Effector CD4-positive, alpha-beta T cell (primary cell): ENCODE measurements at places on chromosomes 6 and 20.

GRCh38 chr6:11398451-11399326 lies 138.9 kb upstream of the TMEM170B start:
- DNase-seq = no peak

DNA sequence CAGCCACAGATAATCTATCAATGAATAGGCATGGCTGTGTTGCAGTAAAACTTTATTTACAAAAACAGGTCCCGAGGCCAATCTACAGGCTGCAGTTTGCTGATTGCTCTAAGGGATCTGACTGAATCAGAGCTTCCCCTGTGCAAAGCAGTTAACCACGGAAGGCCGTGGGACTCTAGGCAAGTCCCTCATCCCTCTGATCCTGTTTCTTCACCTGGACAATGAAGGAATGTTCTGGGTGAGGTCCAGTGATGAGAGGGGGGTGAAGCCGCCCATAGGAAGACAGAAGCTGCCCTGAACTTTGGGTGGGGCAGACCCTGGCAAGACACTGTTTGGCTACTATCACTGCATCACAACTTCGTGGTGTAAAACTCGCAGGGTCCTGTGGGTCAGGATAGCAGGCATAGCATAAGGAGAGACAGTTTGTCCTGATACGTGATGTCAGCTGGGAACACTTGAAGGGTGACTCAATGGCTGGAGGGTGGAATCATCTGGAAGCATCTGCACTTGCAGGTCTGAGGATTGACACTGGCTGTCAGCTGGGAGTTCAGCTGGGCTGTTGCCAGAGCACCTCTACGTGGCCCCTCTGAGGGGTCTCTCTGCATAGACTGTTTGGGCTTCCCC lies 33.3 kb upstream of the TGM2 start:
- DNase-seq = no peak

- no peak for DNase-seq
Measured at GRCh38 chr20:11755071-11755841, 162.4 kb upstream of the BTBD3 start.

DNA sequence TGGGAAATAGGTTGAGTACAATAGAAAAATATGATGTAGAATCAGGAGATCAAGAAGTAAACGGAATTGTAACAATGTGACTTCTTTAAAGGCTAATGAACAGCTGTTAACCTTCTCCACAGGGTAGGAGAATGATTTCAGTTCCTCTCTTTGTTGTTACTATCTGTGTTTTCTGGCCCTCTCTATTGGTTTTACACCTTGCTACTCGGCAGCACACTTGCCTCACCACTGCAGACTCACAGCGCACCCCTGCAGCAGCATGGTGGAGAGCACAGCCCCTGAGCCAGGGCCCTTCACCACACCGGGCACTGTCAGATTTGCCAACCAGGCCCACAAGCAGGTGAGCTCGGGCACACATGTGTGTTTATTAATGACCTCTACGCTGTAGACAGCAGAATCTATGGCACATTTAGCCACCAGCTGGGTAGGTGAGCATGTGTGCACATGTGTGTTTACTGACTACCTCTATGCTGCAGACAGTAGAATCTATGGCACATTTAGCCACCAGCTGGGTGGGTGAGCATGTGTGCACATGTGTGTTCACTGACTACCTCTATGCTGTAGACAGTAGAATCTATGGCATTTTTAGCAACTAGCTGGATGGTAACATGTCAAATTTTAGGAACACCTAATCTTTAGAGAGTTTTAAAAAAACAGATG lies 16.8 kb downstream of the SFT2D1 start:
- DNase-seq = no peak

DNA sequence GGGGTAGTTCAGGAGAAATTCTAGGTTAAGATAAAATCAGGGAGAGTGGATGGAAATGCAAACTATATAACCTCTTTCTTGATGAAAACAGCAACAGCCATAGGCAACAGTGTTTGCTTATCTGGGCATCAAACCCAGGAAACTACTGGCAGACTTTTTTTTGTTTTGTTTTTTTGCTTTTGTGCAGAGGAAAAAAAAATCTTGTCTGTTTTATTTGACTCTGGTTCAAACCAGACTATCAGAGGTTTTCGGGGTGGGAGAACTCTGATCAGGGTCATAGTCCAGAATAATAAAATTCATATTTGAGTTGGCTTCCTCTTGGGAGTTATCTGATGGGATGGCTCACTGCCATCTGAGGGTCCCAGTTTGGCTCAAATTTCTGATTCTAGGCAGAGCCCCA lies 88.8 kb upstream of the ZNFX1 start:
- DNase-seq = no peak

DNA sequence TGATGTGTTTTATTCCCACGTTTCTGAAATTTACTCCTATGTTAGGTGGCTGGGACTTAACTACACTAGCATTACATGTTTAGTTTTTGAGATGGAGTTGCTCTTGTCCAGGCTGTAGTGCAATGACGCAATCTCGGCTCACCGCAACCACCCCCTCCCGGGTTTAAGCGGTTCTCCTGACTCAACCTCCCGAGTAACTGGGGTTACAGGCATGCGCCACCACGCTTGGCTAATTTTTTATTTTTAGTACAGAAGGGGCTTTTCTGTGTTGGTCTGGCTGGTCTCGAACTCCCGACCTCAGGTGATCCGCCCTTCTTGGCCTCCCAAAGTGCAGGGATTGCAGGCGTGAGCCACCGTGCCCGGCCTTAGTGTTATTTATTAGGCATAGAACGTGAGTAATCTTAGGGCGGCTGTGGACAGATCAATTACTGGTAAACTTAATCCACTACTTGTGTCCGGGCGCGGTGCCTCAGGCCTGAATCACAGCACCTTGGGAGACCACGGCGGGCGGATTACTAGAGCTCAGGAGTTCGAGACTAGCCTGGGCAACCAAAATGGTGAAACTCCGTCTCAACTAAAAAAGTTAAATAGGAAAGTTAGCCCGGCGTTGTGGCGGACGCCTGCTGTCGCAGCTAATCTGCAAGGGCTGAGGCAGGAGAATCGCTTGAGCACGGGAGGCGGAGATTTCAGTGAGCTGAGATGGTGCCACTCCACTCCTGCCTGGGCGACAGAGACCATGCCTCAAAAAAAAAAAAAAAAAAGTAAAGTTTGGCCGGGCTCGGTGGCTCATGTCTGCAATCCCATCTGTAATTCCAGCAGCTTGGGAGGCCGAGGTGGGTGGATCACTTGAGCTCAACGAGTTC lies 123.7 kb upstream of the BTN3A2 start:
- no peak for DNase-seq

- DNase-seq = no peak
Measured at GRCh38 chr20:57746832-57747404, 37.1 kb upstream of the PMEPA1 start.

GRCh38 chr6:106553440-106553839 lies 75.9 kb downstream of the RTN4IP1 start:
- DNase-seq = no peak

DNA sequence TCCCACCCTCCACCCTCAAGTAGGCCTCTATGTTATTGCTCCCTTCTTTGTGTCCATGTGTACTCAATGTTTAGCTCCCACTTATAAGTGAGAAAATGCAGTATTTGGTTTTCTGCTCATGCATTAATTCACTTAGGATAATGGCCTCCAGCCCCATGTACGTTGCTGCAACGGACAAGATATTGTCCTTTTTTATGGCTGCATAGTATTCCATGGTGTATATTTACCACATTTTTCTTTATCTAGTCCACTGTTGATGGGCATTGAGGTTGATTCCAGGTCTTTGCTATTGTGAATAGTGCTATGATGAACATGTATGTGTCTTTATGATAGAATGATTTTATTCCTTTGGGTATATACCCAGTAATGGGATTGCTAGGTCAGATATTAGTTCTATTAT lies 64.1 kb upstream of the NNAT start:
- no peak for DNase-seq

DNA sequence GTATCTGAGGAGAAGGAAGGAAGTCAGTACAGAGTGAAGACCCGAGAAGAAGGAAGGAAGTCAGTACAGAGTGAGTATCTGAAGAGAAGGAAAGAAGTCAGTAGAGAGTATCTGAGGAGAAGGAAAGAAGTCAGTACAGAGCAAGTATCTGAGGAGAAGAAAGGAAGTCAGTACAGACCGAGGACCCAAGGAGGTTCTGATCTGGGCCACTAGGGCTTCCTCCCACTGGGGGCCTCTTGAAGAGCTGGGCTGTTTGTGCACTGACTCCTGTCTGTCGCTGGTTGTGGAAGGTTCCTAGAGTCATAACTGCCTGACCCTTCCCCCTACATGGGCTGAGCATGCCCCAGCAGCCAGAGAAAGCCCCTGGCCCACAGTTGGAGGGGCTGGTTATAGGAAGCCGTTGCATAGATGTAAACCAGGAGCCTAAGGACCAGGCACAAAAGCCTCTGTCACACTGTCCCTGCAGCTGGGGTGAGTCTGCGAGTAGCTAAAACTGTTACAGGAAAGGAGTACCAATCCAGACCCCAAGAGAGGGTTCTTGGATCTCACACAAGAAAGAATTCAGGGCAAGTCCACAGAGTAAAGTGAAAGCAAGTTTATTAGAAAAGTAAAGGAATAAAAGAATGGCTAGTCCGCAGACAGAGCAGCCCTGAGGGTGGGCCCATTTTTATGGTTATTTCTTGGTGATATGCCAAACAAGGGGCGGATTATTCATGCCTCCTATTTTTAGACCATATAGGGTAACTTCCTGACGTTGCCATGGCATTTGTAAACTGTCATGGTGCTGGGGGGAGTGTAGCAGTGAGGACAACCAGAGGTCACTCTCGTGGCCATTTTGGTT lies 395.9 kb downstream of the PREX1 start:
- DNase-seq = no peak

GRCh38 chr6:126020305-126021050 lies 34.1 kb downstream of the TRMT11 start:
- DNase-seq = no peak

- no peak for DNase-seq
Measured at GRCh38 chr20:59696476-59696875, 92.1 kb downstream of the PHACTR3 start.

DNA sequence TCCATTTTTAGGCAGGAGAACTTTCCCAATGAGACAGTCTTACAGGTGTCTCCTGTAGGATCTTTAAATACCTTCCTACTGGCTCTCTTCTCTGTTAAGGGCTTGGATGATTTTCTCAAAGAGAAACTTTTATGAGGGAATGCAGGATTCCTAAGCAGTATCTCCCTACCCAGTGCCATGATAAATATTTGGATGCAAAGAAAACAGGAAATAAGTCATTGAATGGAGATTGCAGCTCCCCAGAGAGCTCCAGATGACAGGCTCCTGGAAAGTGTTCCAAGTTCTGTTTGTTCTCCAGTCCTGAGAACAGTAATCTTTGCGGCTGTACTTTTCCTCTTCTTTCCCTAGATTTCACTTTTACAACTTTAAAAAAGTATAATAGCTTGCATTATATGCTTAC lies 2.4 kb upstream of the SCGN start:
- DNase-seq = no peak

GRCh38 chr6:157861184-157861583 lies 38.1 kb downstream of the SNX9 start:
- DNase-seq = no peak

GRCh38 chr6:160194808-160195207 lies 63.8 kb downstream of the SLC22A2 start:
- no peak for DNase-seq

DNA sequence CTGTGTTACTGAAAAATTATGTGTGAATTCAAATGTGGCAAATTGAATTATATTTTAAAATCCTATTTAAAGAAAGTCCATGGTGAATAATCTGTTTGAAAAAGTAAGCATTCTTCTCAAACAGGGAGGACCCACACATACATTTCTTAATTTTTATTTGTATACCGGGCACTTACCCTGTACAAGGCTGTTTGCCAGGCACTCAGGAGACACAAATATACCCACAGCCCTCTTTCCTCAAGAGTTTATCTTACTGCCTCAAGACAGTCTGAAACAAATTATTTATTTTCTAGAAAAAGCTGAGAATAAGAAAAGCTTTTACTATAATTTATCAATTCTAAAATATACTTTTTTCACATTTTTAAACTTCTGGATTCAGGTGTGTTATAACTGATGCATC lies 114.4 kb downstream of the TASP1 start:
- no peak for DNase-seq

DNA sequence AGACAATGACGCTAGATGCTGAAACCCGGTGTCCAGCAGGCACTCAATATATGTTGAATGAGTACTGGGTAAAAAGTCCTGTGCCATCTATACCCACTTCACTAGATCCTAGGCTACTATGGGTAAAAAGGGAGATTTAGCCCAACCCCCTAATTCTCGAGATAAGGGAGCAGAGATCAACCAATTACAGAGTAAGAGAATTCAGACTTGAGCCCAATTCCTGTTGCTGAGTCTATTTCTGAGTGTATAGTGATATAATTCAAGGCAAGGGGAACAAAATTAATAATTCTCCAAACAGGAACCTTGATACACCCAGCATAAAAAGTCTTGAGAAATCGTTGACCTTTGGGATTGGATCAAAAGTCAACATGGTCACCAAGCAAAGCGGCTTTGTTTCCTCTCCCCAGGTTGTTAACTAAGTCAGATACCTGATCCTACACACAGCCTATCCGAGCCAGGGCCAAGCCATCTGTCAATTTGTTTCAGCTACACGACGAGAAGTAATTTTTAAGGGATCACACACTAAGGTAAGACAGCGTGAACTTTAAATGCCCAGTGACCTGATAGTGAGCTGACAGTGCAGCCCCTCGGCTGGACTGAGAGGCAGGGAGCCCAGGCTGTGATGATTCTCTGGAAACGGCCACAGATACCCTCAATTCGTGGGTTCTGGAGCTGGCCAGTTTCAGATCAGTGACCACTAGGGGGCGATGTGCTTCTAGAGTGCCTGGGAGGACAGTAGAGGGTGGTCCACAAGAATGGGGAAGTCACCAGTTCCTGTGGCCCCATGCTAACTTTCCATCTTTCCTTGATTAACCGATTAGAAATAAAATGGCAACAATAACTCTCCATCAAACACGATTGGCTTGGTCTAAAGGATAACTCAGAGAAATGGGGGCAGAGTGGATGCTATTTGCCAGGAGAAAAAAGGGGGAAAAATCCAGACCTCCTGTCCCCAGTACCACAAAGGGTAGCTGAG lies 46.2 kb downstream of the SLC22A23 start:
- DNase-seq = peak; percentile 57

DNA sequence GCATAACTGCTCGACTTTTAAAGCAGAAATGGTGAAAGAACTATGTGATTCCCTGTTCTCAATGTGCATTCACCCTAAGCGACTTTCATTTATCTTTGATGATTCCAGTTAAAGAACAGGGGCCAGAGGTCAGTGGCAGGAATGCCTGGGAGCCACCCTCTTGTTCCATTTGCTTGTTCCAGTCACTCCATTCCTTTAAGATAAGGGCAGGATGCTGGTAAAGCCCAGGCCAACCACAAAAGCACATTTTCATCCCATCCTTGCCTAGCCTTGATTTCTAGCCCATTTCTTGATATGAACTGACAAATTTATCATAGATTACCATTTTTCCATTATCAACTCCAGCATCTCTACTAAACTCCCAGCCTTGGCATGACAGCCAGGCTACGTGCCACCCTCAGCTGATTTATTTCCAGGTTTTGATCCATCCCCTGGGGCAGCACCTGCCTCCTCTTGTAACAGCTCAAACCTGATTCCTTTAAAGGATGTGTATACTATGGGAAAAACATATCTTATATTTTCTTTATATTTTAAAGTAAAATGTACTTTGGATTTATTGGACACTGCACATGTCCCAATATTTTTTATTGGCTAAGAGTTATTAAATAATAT lies 19.2 kb downstream of the HMGN3 start:
- no peak for DNase-seq
